ENCODE measurements at places on chromosomes 13 and 19. TPM values are rescaled to one million over a fixed set of nuclear protein-coding genes. Genes with fewer than 3 reads are reported as not detected.

ZNF681 gene
- total RNA-seq = 0.28 TPM

CAPN12 gene
- total RNA-seq = not detected

TCF3 gene
- 47.9 TPM for total RNA-seq

UQCRFS1 gene
- 26.4 TPM for total RNA-seq

SIGLEC11 gene
- total RNA-seq = not detected

CCNE1 gene
- total RNA-seq = 5.1 TPM
